ENCODE measurements at places on chromosomes 11 and 22. TPM values are rescaled to one million over a fixed set of nuclear protein-coding genes. Genes with fewer than 3 reads are reported as not detected.

Gene NAV2
- 90.2 TPM for total RNA-seq

Gene IL10RA
- total RNA-seq = 0.12 TPM

Gene MAP6
- total RNA-seq = 26.4 TPM

Gene KREMEN1
- total RNA-seq = 7.3 TPM

Gene LGR4
- 36.2 TPM for total RNA-seq

Gene FOSL1
- total RNA-seq = 7.5 TPM

Gene MB
- not detected for total RNA-seq

Gene KRTAP5-1
- not detected for total RNA-seq

- DNase-seq = no peak
- no peaks in the 10 kb centered on the region for H3K27me3 ChIP-seq
- H3K27ac ChIP-seq = peak overlapping the region; percentile 88
- peaks cover 74% of the 10 kb centered on the region for H3K4me1 ChIP-seq
- peak overlapping the region; percentile 55 for H3K4me3 ChIP-seq
These were observed 305.9 kb downstream of the CADM1 start for GRCh38 chr11:115198321-115198741.

DNA sequence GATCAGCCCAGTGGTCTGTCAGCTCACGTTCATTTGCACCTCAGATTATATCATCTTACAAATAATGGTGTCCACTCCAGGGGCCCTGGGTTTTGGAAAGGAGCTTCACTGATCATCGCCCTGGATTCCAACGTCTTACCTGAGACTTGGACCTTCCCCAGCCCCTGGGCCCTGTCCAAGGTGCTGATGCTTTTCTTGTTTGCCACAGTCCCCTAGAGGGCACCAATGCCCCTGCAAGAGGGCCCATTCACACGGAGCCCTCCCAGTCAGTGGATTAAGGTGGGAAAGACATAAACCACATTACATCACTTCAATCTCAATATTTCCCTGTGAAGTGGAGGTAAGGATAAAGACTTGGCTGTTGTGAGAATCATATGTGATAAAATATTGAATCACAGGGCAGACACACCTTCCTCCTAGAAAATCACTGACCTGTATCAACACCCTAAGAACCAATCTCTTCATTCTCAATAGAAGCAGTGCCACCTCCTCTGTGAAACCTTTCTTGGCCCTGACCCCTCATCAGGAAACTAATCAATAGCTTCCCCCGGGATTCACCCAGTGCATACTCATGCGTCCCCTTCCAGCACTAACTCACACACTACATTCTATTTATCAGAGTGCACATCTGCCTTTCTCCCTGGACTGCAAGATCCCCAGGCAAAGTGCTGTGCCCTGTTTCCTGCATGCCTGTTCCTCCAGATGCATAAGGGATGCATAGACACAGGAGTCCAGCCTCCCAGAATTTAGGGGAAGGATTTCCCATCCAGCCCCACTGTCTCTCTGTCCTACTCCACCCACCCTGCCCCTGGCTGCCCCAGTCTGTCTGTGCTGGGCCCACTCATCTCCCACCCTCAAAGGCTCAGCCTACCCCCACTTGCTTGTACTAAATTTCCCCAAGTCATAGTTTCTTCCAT is 167.0 kb downstream of the BUD13 start:
- no peak for DNase-seq
- H3K4me1 ChIP-seq = peaks cover 10% of the 10 kb centered on the region
- H3K27me3 ChIP-seq = peaks cover 15% of the 10 kb centered on the region
- H3K27ac ChIP-seq = no peak overlapping the region
- H3K36me3 ChIP-seq = no peaks in the 10 kb centered on the region

GRCh38 chr11:34493468-34493867 is 20.1 kb downstream of the ELF5 start:
- no peaks in the 10 kb centered on the region for H3K36me3 ChIP-seq
- H3K4me3 ChIP-seq = no peak overlapping the region
- H3K4me1 ChIP-seq = no peaks in the 10 kb centered on the region
- DNase-seq = no peak
- no peak overlapping the region for H3K27ac ChIP-seq

GRCh38 chr11:11605821-11606450 is 15.9 kb downstream of the GALNT18 start:
- H3K36me3 ChIP-seq = peaks cover 6% of the 10 kb centered on the region
- H3K4me3 ChIP-seq = no peak overlapping the region
- peaks cover 48% of the 10 kb centered on the region for H3K4me1 ChIP-seq
- no peak for DNase-seq

- no peak overlapping the region for H3K4me3 ChIP-seq
- H3K36me3 ChIP-seq = peaks cover 24% of the 10 kb centered on the region
- DNase-seq = no peak
- H3K27ac ChIP-seq = no peak overlapping the region
- H3K4me1 ChIP-seq = no peaks in the 10 kb centered on the region
These were observed 22.4 kb downstream of the DEPDC5 start for GRCh38 chr22:31776231-31776630.

GRCh38 chr11:22558664-22559063 is 67.0 kb downstream of the FANCF start:
- no peak overlapping the region for H3K4me3 ChIP-seq
- H3K27me3 ChIP-seq = no peaks in the 10 kb centered on the region
- no peak for DNase-seq
- H3K27ac ChIP-seq = no peak overlapping the region

DNA sequence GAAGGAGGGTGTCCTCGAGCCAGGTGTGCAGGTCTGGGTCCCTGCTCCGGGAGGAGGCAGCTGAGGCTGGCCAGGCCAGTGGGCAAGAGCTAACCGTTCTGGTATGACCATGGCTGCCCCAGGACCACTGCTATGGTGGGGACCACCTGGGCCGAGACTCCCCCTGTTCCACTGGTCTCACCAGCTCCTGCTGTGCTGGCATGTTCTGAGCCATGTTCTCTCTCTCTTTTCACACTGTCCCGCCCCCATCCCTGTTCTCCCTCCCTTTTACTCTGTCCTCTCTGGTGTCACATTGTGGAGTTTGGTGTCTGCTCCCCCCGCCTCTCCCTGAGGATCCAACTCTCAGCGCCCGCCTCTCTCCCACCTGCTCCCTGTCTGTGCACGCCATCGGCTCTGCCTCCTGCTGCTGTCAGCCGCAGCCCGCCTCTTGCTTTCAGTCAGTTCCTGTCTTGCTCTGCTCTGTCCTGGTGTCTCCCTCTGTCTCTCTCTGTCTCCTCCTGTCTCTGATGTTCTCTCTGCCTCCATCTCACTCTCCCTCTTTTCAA is 66.4 kb downstream of the LRRC32 start:
- no peak overlapping the region for H3K4me3 ChIP-seq
- DNase-seq = no peak
- no peaks in the 10 kb centered on the region for H3K36me3 ChIP-seq
- peaks cover 46% of the 10 kb centered on the region for H3K4me1 ChIP-seq

DNA sequence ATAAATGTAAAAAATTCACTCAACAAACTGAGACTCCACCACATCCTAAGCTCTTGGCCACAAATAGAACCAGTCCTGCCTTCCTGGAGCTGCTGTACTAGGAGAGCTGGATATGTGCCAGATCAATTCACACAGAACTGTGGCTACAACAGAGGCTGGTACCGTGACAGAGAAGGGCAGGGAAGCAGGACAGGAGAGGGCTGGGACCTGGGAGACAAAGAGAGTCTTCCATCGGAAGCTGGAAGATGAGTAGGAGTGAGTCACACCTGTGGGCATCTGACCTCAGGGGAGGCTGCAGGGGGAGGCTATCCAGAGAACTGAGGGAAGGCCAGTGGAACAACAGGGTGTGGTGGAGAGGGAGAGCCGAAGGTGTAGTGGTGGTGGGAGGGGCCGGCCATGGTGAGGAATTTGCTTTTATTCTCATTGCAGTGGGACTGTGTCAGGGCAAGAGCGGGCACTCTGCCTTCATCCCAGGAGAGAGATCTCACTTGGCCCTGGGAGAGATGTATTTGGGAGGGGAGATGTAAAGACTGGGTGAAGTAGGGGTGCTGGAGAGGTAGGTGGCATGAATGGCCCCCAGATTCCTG is 1.9 kb upstream of the LTBP3 start:
- no peak for DNase-seq
- H3K4me3 ChIP-seq = peak overlapping the region; percentile 1
- no peaks in the 10 kb centered on the region for H3K27me3 ChIP-seq
- H3K36me3 ChIP-seq = no peaks in the 10 kb centered on the region

- peaks cover 15% of the 10 kb centered on the region for H3K36me3 ChIP-seq
- no peaks in the 10 kb centered on the region for H3K27me3 ChIP-seq
- H3K4me1 ChIP-seq = peaks cover 80% of the 10 kb centered on the region
- peak overlapping the region; percentile 44 for H3K4me3 ChIP-seq
These were observed 5.7 kb downstream of the CTSD start for GRCh38 chr11:1757861-1758610.

GRCh38 chr11:86615487-86615886 is 56.9 kb downstream of the ME3 start:
- no peaks in the 10 kb centered on the region for H3K27me3 ChIP-seq
- H3K4me1 ChIP-seq = peaks cover 46% of the 10 kb centered on the region
- H3K36me3 ChIP-seq = peaks cover 14% of the 10 kb centered on the region
- no peak overlapping the region for H3K4me3 ChIP-seq
- no peak for DNase-seq

DNA sequence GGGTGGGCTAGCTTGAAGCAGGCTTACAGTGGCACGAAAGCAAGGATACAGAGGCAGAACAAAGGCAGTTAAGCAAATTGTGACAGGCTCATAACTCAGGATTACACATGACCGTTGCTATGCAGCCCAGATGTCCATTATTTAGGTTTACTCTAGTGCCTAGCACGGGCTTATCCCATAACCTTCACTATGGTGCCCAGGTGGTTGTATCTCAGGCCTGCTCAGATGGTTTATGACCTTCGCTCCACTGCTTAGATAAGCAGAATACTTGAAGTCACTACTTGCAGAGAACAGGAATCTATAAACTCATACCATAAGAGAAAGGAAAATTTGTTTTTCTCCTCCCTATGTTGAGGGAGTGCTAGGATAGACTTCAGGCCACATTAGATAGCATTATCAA is 9.0 kb downstream of the OR6M1 start:
- H3K4me1 ChIP-seq = no peaks in the 10 kb centered on the region
- no peaks in the 10 kb centered on the region for H3K36me3 ChIP-seq
- H3K4me3 ChIP-seq = no peak overlapping the region
- H3K27me3 ChIP-seq = peaks cover 4% of the 10 kb centered on the region
- no peak for DNase-seq
- H3K27ac ChIP-seq = no peak overlapping the region

GRCh38 chr11:44839458-44840084 is 111.1 kb downstream of the TP53I11 start:
- DNase-seq = no peak
- H3K27me3 ChIP-seq = peaks cover 4% of the 10 kb centered on the region
- H3K4me1 ChIP-seq = peaks cover 31% of the 10 kb centered on the region
- H3K36me3 ChIP-seq = peaks cover 7% of the 10 kb centered on the region
- H3K4me3 ChIP-seq = no peak overlapping the region
- no peak overlapping the region for H3K27ac ChIP-seq

DNA sequence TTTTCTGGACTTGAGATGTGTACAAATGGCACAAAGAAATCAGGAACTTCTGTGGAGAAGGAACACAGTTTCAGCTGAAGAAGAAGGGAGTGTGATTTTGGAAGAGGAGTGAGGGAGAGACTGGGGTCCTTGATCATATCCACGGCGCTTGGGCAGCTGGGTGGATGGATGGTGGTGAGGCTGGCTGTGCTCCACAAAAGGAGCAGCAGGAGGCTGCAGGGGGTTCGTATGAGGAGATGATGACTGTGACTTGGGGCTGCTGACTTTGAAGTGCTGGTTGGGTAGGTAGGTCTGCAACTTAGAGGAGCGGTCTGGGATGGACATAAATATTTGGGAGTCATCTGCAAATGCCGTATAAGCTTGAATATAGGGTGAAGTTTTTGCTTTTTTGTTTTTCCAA is 1.3 kb upstream of the DCHS1 start:
- H3K4me3 ChIP-seq = peak overlapping the region; percentile 76
- H3K36me3 ChIP-seq = no peaks in the 10 kb centered on the region
- H3K27me3 ChIP-seq = no peaks in the 10 kb centered on the region
- H3K4me1 ChIP-seq = peaks cover 10% of the 10 kb centered on the region
- DNase-seq = no peak
- no peak overlapping the region for H3K27ac ChIP-seq

- peak overlapping the region; percentile 97 for H3K27ac ChIP-seq
- H3K36me3 ChIP-seq = no peaks in the 10 kb centered on the region
- DNase-seq = peak; percentile 93
- H3K27me3 ChIP-seq = peaks cover 2% of the 10 kb centered on the region
These were observed 57.4 kb downstream of the CLMP start for GRCh38 chr11:123137431-123138224.

GRCh38 chr11:122922893-122923292 is 40.3 kb downstream of the JHY start:
- H3K4me3 ChIP-seq = no peak overlapping the region
- no peak overlapping the region for H3K27ac ChIP-seq
- DNase-seq = no peak

GRCh38 chr11:20078846-20079245 is 81.4 kb downstream of the DBX1 start:
- H3K27me3 ChIP-seq = no peaks in the 10 kb centered on the region
- no peak overlapping the region for H3K4me3 ChIP-seq
- peaks cover 80% of the 10 kb centered on the region for H3K36me3 ChIP-seq
- DNase-seq = no peak
- H3K27ac ChIP-seq = no peak overlapping the region

GRCh38 chr11:22774716-22775115 is 54.9 kb downstream of the SVIP start:
- H3K27me3 ChIP-seq = peaks cover 14% of the 10 kb centered on the region
- H3K27ac ChIP-seq = no peak overlapping the region
- no peak for DNase-seq

GRCh38 chr11:9330387-9331384 is 16.3 kb upstream of the TMEM41B start:
- no peak overlapping the region for H3K4me3 ChIP-seq
- H3K27ac ChIP-seq = no peak overlapping the region
- no peak for DNase-seq
- H3K4me1 ChIP-seq = peaks cover 10% of the 10 kb centered on the region
- H3K36me3 ChIP-seq = no peaks in the 10 kb centered on the region

DNA sequence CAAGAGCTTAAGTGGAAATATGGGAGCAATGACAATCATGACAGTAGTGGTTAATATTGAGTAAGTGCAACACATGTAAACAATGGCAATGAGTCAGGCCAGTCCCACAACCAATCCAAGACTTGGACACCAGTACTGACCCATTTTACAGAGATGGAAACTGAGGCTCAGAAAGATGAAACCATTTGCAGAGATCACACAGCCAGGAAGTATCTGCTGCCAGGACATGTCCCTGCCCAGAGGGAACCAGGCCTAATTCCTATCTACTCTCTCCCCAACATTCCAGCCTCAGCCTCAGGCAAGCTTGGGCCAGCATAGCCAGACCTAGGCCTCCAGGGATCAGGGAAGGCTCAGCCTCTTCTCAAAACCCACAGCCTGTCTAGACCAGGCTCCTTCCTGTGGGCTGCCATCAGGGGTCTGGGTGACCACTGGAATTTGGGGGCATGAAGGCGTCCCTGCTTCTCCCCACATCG is 395.1 kb downstream of the MN1 start:
- DNase-seq = no peak
- peaks cover 15% of the 10 kb centered on the region for H3K4me1 ChIP-seq
- H3K36me3 ChIP-seq = peaks cover 1% of the 10 kb centered on the region
- H3K4me3 ChIP-seq = no peak overlapping the region
- H3K27me3 ChIP-seq = no peaks in the 10 kb centered on the region
- no peak overlapping the region for H3K27ac ChIP-seq

All from chondrocyte (in vitro differentiated cells).